ENCODE measurements at places on chromosomes 3 and 15. TPM values are rescaled to one million over a fixed set of nuclear protein-coding genes. Genes with fewer than 3 reads are reported as not detected.

LEKR1 gene
- polyA plus RNA-seq: 0.37 TPM

RETNLB gene
- polyA plus RNA-seq: not detected

PYGO1 gene
- polyA plus RNA-seq: 0.81 TPM

GRCh38 chr15:35013370-35013769 is 25.3 kb upstream of the ZNF770 start:
- H3K27ac ChIP-seq: no peak overlapping the region
- DNase-seq: no peak
- no peaks in the 10 kb centered on the region for H3K27me3 ChIP-seq
- no peak overlapping the region for H3K4me3 ChIP-seq
- H3K36me3 ChIP-seq: no peaks in the 10 kb centered on the region

Data from heart right ventricle (tissue), 16 donors.